ENCODE measurements at places on chromosomes 4 and X.

DNA sequence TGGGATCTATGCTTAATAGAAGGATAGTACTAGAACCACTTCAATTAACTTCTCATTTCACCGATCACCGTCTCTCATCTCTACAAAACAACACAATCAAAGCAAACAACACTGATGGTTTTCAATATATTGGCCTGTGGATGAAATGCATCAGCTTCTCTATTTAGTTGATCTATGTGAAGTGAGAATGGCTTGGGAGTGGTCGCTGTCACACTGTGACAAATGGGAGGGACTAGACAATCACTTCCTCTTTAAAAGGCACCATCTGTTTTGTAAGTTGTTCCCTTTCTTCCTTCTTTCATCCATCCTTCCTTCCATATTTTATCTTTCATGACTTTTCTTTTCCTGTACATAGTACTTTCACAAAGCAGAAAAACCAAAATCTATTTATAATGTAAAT is 23.9 kb upstream of the NWD2 start:
- DNase-seq = no peak

DNA sequence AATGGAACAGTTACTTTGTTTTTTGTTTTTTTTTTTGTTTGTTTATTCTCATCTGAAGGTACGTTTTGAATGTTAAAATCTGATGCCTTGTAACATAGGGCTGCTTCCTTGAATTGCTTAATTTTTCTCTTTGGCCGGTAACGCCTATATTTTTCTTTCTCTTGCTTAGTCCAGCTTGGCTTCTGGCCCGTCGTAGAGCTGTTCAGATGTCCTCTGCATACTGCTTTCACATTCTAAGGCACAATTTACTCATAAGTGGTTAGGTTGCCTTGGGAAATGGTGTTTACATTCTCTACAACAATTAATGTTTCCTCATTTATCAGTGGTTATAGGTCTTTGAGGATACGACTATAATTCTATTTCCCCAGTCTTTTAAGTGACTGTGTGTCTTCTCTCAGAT is 7.9 kb downstream of the NONO start:
- no peak for DNase-seq

GRCh38 chr4:76894537-76895255 is 3.2 kb downstream of the SOWAHB start:
- DNase-seq = no peak

GRCh38 chr4:8557151-8558076 is 22.8 kb upstream of the GPR78 start:
- DNase-seq = no peak

DNA sequence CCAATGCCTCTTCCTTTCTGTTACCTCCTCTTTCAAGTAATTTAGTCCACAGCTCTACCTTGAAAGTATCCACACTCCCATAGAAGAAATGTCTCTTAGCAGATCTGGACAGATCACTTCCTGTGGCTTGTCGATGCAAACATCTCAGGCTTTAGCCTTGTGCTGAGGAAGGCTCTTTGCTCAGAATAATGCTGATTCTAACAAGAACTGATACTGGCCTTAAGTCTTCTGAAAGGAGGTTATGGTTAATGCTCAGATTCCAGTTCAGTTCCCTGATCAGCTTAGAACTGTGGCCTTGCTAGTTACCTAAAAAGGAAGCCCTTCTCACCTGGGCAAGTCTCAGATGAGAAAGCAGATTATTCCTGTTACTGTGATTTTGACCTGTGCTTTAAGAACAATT is 230.1 kb upstream of the FAT4 start:
- no peak for DNase-seq

DNA sequence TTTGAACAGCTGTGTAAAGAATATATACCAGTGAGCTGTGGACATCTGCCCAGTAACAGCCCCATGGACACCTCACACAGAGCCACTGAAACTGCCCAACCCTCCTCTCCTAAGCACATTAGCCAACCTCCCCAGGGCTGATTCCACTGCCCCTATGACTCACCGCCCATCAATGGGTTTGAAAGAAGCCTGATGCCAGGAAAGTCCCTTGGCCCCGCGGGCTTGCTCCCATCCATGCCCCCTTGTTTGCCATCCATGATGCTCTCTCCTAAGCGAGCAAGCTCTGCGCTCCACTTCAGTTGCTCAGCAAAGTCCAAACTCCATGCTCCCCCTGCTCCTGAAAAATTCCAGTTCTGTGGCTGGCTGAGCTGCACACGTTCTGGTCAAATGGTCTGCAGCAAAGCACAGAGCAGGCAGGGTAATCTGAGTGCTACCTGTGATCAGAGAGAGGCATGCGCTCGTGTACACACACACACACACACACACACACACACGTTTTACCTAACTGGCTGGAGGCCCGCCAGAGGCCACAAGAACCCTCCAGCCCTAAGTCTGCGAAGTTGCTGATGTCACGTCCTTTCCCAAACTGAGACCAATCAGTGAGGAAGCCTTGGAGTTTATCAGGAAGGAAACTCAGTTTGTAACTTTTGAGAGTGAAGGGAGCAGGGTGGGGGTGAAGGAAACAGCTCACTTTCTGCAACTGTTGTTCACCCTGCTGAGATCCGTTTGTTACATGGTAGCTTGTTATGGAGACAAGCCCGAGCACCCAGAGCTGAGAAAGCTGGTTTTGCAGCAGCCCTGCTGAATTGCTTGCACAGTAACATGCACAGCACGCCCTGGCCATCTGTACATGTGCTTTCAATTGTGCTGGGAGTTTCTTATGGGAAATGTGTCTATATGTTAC is at the start of gene ASB9:
Gene ASB9 (minus strand): TSS at position 466 of the 904 bp plus-strand sequence. CDS start 209 bp downstream, at position 257.
- DNase-seq = peak; percentile 15

DNA sequence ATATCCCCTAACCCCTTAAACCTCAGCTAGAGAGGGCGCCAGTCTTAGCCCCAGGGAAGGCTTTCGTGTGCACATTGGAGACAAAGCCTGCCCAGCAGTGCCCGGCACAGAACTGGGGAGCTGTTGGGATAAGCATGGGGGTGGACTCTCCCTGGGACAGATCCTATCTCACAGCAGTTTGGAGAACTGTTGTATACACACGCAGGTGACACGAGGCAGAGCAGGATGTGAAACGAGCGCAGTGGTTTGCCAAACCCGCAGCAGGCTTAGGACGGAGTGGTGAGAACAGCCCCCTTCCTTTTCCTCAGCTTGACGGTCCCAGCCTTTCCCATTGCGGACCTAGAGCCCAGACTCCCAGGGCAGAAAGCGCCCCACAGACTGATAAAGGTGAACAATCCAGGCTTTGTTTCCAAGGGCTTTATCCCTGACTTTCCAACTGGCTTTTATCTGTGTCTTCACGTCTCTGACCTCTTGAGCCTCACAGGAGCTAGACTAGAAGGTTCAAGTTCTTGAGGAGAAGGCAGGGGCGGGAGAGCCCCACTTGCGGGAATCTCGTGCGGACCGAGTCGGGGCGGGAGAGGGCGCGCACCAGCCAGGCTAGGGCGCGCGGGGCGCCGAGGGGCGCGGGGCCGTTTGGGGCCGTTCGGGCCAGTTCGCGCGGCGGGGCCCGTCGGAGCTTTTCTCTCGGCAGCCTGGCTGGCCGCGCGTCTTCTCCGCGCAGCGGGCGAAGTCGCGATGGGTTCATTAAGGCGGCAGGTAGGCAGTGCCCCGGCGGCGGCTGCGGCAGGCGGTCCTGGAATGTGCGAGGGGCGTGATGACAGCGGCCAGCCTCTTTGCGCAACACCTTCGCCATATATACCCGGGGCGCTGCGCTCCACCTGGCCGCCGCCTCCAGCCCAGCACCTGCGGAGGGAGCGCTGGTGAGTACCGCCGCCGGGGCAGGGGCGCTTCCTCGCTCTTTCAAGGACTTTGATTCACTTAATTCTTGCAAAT is at the start of gene SLC34A2:
Gene SLC34A2 (plus strand): TSS at position 881 of the 993 bp plus-strand sequence. CDS start 6,650 bp downstream, outside the sequence.
- no peak for DNase-seq

- no peak for DNase-seq
Observed at GRCh38 chrX:83892433-83892832, 31.5 kb downstream of the CYLC1 start.

- DNase-seq = no peak
Observed at GRCh38 chr4:95426455-95426854, 122.3 kb downstream of the UNC5C start.

DNA sequence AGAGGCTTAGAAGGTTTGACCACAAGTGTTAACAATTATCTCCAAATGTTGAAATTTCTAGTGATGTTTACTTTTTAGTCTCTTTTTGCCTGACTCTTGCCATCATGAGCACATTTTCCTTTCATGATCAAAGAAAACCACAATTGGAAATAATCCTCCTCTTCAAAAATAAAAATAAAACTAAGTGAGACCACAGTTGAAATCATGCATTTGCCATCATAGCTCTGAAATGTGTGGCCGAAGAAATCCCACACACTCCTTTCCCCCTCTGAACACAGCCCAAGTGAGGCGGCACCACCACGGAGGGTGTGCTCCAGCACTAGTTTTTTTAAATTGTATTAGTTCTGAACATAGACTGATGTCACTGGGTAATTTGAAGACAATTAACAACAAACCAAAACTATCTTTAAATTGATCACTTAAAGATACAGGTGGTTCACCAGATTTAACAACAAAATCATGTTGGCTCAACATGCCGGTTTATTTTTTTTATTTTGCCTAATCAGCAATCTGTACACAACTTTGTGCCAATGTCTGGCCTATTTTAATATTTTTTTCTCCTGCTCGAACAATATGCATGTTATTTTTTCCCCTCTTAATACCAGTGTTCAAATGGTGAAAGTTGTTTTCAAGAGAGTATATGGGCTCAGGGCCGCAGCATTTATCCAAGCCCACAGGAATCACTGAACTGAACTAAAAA is 17.6 kb downstream of the APBB2 start:
- no peak for DNase-seq

- DNase-seq = no peak
Observed at GRCh38 chrX:4762196-4762595, 1048.7 kb upstream of the PRKX start.

GRCh38 chr4:155795991-155796390 is 37.2 kb downstream of the GUCY1B1 start:
- DNase-seq = no peak

- DNase-seq = no peak
Observed at GRCh38 chr4:160835789-160836188, 1328.0 kb downstream of the FSTL5 start.

DNA sequence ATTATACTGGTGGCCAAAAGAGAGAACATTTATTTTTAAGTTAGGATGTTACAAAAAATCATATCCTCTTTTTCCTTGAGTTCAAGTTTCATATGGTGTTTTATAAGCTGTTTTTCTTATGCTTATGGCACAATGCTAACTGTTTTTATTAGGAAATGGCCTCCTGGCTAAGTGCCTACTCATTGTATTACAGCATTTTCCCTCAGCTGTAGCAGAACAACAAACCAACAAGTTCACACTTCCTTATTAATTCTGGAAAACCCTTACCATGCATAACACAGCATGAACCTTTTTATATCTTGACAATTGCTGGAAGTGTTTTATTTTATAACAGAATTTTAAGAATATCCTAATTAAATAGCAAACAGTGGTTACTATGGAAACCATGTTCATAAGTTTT is 165.8 kb downstream of the GASK1B start:
- no peak for DNase-seq

- DNase-seq = no peak
Observed at GRCh38 chr4:57632564-57632963, 522.4 kb upstream of the IGFBP7 start.

DNA sequence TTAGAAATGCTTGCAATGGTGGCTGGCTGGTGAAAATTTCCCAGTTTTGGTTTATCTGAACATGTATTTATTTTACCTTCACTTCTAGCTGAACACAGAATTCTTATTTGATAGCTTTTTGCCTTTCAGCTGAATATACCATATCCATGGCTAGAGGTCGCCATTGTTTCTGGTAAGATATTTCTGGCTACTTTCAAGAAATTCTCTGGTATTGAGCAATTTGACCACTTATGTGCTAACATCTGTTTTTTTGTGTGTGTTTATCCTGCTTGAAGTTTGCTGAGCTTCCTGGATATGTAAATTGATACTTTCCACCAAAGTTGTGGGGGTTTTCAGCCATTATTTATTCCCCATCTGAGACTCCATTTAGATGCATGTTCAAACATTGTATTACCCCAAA is 75.4 kb downstream of the FBXW7 start:
- no peak for DNase-seq

DNA sequence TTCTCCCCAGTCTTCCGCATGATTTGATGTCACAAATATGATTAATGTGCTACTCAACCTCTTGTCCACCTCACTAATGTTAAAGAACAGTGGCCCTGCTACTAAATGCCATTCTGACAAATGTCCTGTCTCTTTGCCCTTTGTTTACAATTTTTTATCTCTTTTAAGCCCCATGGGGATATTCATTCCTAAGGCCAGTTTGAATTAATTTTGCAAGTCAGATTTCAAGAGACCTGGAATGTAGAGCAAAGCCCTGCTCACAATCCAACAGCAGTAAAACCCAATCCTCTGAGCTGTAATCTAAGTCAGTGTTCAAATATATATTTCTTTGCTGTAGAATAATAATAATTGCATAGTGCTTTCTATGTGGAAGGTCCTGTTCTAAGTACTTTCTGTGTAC is 81.2 kb downstream of the LDB2 start:
- DNase-seq = no peak

DNA sequence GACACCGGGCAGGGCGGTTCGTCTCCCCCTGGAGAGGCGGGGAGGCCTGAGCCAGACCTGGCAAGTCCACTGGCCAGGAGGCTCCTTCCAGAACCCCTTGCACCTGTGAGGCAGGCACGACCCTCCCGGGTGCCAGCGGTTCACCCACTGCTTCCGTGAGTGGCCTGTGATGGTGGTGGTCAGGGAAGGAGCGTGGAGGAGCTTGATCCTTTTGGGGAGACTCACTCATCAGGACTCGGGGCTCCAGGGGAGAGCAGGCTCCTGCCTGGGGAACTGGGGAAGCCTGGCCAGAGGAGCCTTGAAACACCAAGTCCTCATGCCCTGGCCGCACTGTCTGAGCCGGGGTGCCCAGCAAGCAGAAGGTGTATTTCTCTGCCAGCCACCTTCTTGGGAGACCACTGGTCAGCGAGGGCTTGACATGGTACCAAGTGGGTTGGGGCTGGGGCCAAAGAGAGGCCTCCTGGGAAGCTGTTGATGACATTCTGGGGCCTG is 860 bp downstream of the FAM50A start:
- DNase-seq = no peak

DNA sequence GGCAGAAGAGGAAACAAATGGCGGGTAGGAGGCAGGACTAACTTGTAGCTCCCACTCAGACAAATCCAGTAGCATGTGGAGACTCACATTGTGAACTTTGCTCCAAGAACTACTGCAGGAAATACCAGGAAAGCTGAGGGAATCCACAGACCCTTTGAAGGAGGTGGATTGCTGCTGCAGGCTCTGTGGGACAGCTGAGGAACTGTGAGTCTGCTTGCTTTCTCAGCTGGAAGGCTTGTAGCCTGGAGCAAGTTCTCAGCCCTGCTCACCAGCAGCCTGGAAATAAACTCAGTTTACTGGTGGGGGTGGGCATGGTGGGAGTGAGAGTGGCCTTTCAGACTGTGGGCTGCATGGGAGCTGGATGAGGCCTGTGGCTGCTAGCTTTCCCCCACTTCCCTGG is 16.0 kb downstream of the RTL3 start:
- no peak for DNase-seq

GRCh38 chr4:8585186-8585585 is 5.0 kb downstream of the GPR78 start:
- DNase-seq = no peak

DNA sequence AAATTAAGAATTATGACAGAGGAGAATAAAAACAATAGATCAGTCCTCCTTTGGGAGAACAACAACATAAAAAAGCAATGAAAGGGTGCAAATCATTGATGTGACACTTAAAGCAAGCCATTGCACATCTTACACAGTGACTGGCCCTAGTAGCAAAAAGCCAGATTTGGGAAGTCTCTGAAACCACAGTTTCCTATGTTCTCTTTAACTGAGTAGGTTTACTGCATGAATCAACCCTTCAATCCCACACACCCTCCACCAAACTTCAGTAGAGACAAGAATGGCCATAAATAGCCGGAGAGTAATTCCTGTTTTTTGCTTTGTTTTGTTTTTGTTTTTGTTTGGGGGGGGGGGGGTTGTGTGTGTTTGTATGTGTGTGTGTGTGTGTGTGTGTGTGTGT is 180.8 kb downstream of the VEGFC start:
- no peak for DNase-seq
